ENCODE measurements at places on chromosomes 3 and 15. TPM values are rescaled to one million over a fixed set of nuclear protein-coding genes. Genes with fewer than 3 reads are reported as not detected.

Gene ZNF717
- 6.0 TPM for polyA plus RNA-seq

Gene SLC2A2
- polyA plus RNA-seq = not detected

Gene WDR6
- 172 TPM for polyA plus RNA-seq

Gene C3orf85
- not detected for polyA plus RNA-seq

GRCh38 chr3:8767667-8768363 is 1.6 kb downstream of the OXTR start:
- DNase-seq = no peak

GRCh38 chr3:116140100-116140689 is 305.1 kb downstream of the LSAMP start:
- peak; percentile 47 for DNase-seq

DNA sequence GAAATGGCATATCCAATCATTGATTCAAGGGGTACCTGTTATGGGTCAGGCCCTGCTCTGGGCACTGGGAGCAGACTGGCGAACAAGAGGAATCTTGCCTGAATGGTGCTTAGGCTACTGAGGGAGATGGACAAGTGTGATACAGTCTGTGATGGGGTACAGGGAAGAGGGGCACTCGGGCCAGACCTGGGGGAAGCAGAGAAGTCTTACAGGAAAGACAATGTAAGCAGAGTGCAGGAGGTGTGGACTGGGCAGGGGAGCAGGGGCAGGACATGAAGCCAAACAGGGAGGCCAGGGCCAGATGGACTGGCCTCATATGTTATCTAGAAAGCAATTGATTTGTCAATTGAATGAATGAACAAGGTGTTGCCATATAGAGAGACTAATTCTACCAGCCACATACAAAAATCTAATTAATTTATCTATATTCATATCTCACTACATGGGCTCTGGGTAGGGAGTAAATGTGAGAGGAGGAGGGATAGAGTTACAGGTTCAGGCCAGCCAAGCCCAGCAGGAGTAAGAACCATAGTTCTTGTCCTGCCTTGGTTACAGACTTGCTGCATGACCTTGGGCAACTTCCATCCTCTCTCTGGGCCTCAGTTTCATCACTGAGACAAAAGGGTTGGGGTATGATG is 3.6 kb upstream of the IGDCC4 start:
- no peak for DNase-seq
